ENCODE measurements at places on chromosomes 2 and 18. TPM values are rescaled to one million over a fixed set of nuclear protein-coding genes. Genes with fewer than 3 reads are reported as not detected.

Gene DNAH7
- 0.28 TPM for total RNA-seq

Gene SPATA3
- not detected for total RNA-seq

Gene COX5B
- total RNA-seq = 573 TPM

Gene SNRNP27
- 31.3 TPM for total RNA-seq

Gene C2orf92
- 1.5 TPM for total RNA-seq

Gene SERPINB4
- total RNA-seq = 0.14 TPM

Gene CFAP210
- not detected for total RNA-seq

Gene CHRNG
- not detected for total RNA-seq

Gene CAVIN2
- 10.4 TPM for total RNA-seq

Gene UGT1A4
- not detected for total RNA-seq

Gene KCNG3
- total RNA-seq = not detected

Gene VAMP5
- 32.8 TPM for total RNA-seq

Gene PROC
- total RNA-seq = not detected

Gene MARCHF4
- 0.28 TPM for total RNA-seq
